Stromal cell of bone marrow (primary cell): ENCODE measurements at places on chromosomes 12 and 14.

- DNase-seq = no peak
These were observed 6.1 kb upstream of the KRT18 start for GRCh38 chr12:52942901-52943181.

DNA sequence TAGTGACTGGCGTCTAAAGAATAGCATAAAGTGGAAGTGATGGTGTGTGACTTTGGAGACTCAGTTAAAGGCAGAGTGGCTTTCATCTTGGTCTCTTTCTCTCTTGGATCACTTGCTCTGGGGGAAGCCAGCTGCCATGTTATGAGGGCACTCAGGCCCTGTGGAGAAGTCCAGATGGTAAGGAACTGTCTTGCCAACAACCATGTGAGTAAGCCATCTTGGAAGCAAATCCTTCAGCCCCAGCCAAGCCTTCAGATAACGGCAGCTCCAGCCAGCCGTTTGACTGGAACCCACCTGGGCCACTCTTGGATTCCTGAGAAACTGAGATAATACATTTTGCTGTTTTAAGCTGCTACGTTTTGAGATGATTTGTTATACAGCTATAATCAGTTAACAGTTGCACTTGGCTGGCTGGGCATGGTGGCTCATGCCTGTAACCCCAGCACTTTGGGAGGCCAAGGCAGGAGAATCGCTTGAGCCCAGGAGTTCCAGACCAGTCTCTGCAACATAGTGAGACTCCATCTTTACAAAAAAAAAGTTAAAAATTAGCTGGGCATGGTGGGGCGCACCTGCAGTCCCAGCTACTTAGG lies 7.7 kb upstream of the LRRC23 start:
- DNase-seq = no peak

DNA sequence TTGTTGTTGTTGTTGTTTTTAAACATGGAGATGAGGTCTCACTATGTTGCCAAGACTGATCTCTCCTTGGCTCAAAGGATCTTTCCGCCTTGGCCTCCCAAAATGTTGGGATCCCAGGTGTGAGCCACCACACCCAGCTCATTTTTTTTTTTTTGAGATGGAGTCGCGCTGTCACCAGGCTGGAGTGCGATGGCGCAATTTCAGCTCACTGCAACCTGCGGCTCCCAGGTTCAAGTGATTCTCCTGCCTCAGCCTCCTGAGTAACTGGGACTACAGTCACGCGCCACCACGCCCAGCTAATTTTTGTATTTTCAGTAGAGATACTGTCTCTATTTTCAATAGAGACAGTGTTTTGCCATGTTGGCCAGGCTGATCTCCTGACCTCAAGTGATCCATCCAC lies 4.9 kb upstream of the CLIP1 start:
- no peak for DNase-seq

GRCh38 chr14:26088275-26088674 lies 509.6 kb downstream of the NOVA1 start:
- DNase-seq = no peak

- DNase-seq = no peak
These were observed 18.8 kb downstream of the ACVRL1 start for GRCh38 chr12:51926064-51926632.

DNA sequence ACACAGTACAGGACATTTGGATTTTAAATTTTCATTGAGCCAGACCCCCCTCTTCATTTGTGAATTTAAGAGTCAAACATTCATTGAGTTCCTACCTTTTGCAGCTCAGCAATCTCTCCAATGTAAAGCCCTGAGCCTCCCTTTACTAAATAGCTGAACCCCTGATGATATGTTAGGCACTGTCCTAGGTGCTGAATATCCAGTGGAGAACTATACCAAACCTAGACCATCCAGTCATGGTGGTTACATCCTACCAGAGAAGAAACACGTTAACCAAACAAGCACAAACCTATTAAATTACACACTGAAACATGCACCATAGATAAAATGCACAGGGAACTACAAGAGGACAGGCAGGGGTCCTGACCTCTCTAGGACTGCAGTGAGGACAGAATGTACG lies 1585.3 kb upstream of the TMEM132C start:
- no peak for DNase-seq
